A549 treated with RU486 at 1 μM for 4 hours (cell line): ENCODE measurements at places on chromosomes 11 and 22. TPM values are rescaled to one million over a fixed set of nuclear protein-coding genes. Genes with fewer than 3 reads are reported as not detected.

Gene TMEM132A
- total RNA-seq = 103 to 179 TPM (median 165 TPM) in 5 replicates

Gene REXO2
- 84.1 to 113 TPM (median 102 TPM) in 5 replicates for total RNA-seq

Gene FOLH1
- not detected in 5 replicates for total RNA-seq

Gene TNNT3
- not detected in 5 replicates for total RNA-seq

Gene OR4A47
- total RNA-seq = not detected in 5 replicates

Gene TKFC
- total RNA-seq = 45.2 to 73.8 TPM (median 68.8 TPM) in 5 replicates

Gene RAD9A
- total RNA-seq = 21.5 to 36.9 TPM (median 32.9 TPM) in 5 replicates

Gene PPME1
- total RNA-seq = 46.3 to 59.6 TPM (median 56.3 TPM) in 5 replicates
